Retina (tissue), 1 donor: ENCODE measurements at places on chromosomes 2 and 18.

DNA sequence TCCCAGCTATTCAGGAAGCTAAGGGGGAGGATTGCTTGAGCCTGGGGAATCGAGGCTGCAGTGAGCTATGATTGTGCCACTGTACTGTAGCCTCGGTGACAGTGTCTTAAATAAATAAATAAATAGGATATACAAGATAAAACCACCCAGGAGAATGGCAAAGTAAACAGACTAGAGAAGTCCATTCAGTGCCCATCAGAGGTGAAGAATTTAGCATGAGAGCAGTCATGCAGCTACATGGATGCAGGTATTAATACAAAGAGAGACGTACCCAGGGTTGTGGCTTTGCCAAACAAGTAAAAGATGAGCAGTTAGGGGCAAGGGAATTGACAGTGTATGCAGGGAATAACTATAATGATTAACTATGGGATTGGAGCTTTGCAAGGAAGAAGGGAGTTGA is 8.1 kb downstream of the STPG4 start:
- DNase-seq = no peak

- DNase-seq = no peak
Observed at GRCh38 chr18:76099931-76100457, 395.0 kb downstream of the ZNF516 start.

DNA sequence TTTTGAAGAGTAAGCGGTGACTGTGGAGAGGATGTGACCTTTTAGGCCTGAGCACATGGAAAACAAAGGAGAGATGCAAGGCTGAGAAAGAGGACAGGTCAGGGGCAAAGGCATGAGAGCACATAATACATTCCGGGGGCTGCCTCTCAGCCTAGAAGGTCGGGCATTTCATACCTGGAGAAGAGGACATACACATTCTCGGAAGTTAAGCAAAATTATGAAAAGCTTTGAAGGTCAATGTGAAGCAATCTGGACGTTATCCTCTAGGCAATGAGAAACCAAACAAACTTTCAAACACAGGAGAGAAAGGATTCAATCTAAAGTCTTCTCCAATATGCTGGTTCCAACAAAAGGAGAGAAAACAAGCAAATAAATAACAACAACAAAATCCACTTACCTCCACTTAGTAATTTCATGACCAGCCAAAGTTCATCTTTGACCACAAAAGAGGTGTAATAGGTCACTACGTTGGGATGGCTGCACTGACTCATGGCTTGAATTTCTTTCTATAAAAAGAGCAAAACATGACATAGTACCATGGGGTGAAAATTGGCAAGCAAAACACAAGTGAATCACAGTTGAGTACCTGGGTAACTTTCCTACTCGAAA is 80.4 kb downstream of the STK39 start:
- DNase-seq = no peak

DNA sequence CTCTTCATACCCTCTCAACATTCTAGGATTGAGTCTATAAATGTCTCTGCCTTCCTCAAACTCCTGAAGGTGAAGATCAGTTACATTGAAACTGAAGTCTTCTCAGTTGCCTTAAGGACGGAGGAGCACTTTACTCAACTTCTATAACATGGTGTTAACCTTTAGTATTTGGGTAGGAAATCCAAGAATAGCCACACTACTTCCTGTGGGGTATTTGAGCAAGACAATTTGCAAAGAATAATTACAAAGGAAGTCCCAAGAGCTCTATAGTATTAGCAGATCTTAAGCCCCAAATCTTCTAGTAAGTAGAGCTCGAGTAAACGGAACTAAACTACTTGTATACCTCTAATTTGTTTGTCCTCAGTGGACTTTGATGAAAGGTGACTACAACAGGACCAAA is 80.9 kb downstream of the SP100 start:
- DNase-seq = no peak

GRCh38 chr2:25479761-25480160 is 138.0 kb upstream of the DNMT3A start:
- no peak for DNase-seq
